Tibial nerve (tissue), 4 donors: ENCODE measurements at places on chromosomes 7 and 10. TPM values are rescaled to one million over a fixed set of nuclear protein-coding genes. Genes with fewer than 3 reads are reported as not detected.

DNA sequence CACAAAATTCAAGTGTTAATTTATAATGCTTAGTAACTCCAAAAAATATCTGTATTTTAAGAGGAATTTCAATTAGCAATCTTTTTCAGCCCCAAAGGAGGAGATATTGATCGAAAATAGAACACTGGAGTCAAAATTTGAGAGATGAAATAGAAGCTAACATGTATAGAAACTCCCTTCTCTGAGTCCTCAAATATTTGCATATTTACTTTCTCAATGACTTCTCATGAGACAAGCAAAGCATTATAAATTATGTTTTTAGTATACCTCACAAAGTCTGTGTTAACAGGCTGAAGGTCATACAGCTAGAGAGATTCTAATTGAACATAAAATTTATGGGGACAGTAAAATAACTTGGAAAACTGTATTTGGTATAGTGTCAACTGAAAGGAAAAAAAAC is 260.5 kb downstream of the GPAM start:
- DNase-seq = no peak
- no peaks in the 10 kb centered on the region for H3K4me1 ChIP-seq
- H3K36me3 ChIP-seq = no peaks in the 10 kb centered on the region
- no peak overlapping the region for H3K4me3 ChIP-seq
- no peak overlapping the region for H3K27ac ChIP-seq

GRCh38 chr7:47535035-47535703 is 46.7 kb downstream of the TNS3 start:
- DNase-seq = no peak
- no peaks in the 10 kb centered on the region for H3K36me3 ChIP-seq
- no peaks in the 10 kb centered on the region for H3K27me3 ChIP-seq

- peaks cover 33% of the 10 kb centered on the region for H3K27me3 ChIP-seq
- no peaks in the 10 kb centered on the region for H3K36me3 ChIP-seq
- DNase-seq = no peak
- H3K27ac ChIP-seq = no peak overlapping the region
These were observed 984 bp upstream of the IKZF1 start for GRCh38 chr7:50303335-50304128.

DNA sequence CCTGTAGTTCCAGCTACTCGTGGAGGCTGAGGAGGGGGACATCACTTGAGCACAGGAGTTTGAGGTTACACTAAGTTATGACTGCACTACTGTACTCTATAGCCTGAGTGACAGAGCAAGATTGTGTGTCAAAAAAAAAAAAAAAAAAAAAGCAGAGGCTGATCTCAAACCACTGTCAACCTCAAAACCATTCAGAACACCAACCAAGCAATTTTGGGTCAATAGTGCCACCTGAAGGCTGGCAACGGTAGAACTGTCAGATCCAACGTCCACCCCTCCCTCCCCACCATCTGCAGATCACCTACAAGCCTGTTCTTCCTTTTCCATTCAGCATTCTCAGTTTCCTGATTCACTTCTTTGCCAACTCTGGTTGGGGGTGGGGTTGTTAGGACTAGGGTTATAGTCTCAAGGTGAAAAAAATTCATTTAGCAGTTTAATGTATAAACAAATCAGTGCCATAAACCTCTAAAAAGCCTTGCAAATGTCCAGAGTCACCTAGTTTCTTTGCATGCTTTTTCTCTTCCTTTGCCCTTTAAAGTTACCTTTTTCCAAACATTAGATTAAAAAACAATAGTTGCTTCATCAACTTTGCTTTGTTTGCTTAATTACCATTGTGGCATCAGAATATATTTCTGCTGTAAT is 2.6 kb downstream of the MRPS33 start:
- no peaks in the 10 kb centered on the region for H3K27me3 ChIP-seq
- DNase-seq = peak; percentile 39
- H3K4me3 ChIP-seq = no peak overlapping the region
- no peaks in the 10 kb centered on the region for H3K36me3 ChIP-seq
- no peaks in the 10 kb centered on the region for H3K4me1 ChIP-seq

DNA sequence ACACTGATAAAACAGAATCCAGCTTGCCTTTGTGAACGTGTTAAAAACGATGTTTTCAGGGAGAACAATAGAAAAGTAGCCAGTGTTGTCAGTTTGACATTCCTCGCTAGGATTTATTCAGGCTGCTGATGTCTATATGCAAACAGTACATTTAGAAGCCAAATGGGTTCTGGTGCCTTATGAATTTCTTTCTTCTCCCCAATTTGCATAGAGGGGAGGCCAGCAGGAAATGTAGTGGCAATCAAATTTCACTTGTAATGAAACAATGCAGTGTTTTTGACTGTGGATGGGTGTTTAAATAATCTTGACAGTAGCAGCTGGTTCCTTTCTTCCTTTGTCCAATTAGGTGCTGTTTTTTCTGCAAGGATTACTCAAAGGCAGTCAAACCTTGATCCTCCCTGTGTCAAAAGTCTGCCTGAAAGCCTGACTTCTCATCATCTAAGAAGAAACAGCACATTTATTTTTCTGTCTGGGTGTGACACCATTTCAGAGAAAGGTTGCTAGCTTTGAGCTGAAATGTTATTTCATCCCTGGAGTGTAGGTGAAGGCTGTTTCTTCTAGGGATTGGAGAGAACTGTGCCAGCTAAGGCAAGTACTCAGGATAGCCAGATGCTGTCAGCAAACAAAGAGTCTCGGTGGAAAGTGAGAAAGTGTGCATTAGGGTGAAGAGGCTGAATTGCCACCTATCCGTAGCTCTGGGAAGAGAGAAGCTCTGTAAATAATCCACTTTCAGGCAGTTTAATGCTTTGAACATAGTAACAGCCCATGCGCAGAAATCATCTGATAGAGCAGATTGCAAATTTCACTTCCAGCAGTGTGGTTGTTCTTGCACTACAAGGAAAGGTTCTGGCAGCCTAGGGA is 36.6 kb upstream of the ZNRF2 start:
- H3K4me1 ChIP-seq = peaks cover 36% of the 10 kb centered on the region
- no peaks in the 10 kb centered on the region for H3K27me3 ChIP-seq
- no peaks in the 10 kb centered on the region for H3K36me3 ChIP-seq
- H3K4me3 ChIP-seq = no peak overlapping the region
- no peak for DNase-seq
- H3K27ac ChIP-seq = no peak overlapping the region

- H3K27me3 ChIP-seq = no peaks in the 10 kb centered on the region
- no peak overlapping the region for H3K4me3 ChIP-seq
- no peak overlapping the region for H3K27ac ChIP-seq
- no peaks in the 10 kb centered on the region for H3K4me1 ChIP-seq
- no peaks in the 10 kb centered on the region for H3K36me3 ChIP-seq
- DNase-seq = no peak
These were observed 53.3 kb downstream of the FHIP2A start for GRCh38 chr10:114874827-114875411.

GRCh38 chr10:69911613-69912528 is 110.2 kb downstream of the COL13A1 start:
- no peak overlapping the region for H3K4me3 ChIP-seq
- no peaks in the 10 kb centered on the region for H3K27me3 ChIP-seq
- peak overlapping the region; percentile 20 for H3K27ac ChIP-seq
- DNase-seq = peak; percentile 8
- no peaks in the 10 kb centered on the region for H3K36me3 ChIP-seq

GRCh38 chr10:43891241-43891640 is 242.6 kb upstream of the ZNF32 start:
- H3K27ac ChIP-seq = no peak overlapping the region
- H3K4me3 ChIP-seq = no peak overlapping the region
- H3K36me3 ChIP-seq = no peaks in the 10 kb centered on the region
- no peaks in the 10 kb centered on the region for H3K4me1 ChIP-seq

DNA sequence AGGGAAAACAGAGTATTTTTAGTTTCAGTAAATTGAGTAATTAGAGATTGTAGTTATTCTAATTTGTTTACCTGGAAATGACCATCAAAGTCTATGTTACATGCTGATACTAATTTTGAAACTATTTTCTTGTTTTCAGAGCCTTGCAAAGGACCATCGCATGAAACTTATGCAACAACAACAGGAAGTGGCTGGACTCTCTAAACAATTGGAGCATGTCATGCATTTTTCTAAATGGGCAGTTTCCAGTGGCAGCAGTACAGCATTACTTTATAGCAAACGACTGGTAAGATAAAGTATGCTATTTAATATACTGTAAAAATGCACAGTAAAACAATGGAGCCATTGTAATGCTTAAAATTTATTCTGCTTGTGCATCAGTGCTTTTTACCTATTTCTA is 78.5 kb downstream of the TRIM24 start:
- H3K4me1 ChIP-seq = no peaks in the 10 kb centered on the region
- no peak overlapping the region for H3K4me3 ChIP-seq
- no peak for DNase-seq
- H3K27me3 ChIP-seq = no peaks in the 10 kb centered on the region

DNA sequence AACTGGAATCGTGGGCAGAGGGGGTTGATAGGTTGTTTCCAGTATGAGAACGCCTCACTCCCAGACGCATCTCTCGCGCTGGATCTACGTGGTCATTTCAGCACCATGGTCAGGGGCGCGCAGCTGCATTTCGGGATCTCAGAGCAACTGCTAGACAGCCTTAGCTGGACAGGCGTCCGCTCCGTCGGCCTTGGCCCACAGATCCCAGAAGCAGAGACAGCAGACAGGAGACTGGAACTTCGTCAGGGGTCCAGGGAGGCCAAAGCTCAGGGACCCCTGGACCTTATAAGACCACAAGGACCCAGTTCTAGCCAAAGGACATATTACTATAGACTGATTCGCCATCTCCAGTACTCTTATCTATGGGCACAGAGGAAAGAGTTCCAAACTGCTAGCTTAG is 5.3 kb downstream of the NEUROG3 start:
- no peaks in the 10 kb centered on the region for H3K36me3 ChIP-seq
- no peak overlapping the region for H3K4me3 ChIP-seq
- H3K27me3 ChIP-seq = peaks cover 63% of the 10 kb centered on the region
- DNase-seq = no peak
- no peak overlapping the region for H3K27ac ChIP-seq

GRCh38 chr7:155980841-155981240 is 168.6 kb upstream of the SHH start:
- no peaks in the 10 kb centered on the region for H3K4me1 ChIP-seq
- H3K27me3 ChIP-seq = no peaks in the 10 kb centered on the region
- H3K27ac ChIP-seq = no peak overlapping the region
- no peak for DNase-seq
- H3K36me3 ChIP-seq = no peaks in the 10 kb centered on the region

DNA sequence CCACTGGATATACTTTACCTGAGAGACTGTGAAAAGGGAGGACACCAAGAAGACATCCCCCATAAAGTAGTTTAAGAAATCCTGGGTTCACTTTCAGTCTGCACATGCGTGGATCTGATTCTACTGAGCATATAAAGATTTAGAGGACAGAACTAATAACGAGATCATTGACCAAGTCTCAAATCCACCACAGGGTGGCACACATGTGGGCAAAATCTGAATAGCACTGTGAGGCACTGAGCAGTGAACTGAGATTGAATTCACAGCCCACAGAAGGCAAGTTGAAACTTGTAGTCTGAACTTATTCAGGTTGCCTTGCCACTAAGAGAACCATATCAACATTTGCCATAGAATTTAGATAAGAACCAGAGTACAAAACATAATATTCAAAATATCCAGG is 818.6 kb downstream of the GRID1 start:
- H3K27me3 ChIP-seq = no peaks in the 10 kb centered on the region
- no peaks in the 10 kb centered on the region for H3K36me3 ChIP-seq
- no peaks in the 10 kb centered on the region for H3K4me1 ChIP-seq
- DNase-seq = peak; percentile 50
- no peak overlapping the region for H3K4me3 ChIP-seq

- H3K36me3 ChIP-seq = no peaks in the 10 kb centered on the region
- H3K27ac ChIP-seq = peak overlapping the region; percentile 60
- H3K4me1 ChIP-seq = peaks cover 70% of the 10 kb centered on the region
- peak; percentile 56 for DNase-seq
- no peaks in the 10 kb centered on the region for H3K27me3 ChIP-seq
These were observed 23.6 kb downstream of the GNA12 start for GRCh38 chr7:2820508-2820934.

DNA sequence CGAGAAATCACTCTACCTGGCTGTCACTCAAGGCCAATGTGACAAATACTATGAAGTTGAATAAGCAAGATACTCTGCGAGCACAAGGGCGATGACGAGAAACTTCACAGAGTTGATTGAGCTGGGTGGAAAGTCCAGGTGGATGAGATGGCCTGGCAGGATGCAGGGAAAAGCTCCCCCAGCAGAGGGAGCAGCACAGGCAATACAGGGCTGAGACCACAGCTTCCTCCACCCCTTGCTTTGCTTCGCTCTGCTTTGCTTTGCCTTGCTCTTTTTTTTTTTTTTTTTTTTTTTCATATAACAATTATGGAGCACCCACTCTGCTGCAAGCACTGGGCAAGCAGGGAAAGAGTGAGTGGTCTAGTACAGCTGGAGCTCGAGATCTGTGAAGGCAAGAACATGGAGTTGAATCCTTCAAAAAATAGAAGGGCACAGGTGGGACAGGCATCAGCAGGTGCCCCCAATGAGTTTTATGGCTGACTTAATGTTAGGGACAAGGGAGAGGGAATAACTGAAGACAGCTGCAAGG is 88.3 kb downstream of the CABCOCO1 start:
- H3K4me3 ChIP-seq = no peak overlapping the region
- no peak overlapping the region for H3K27ac ChIP-seq
- H3K27me3 ChIP-seq = no peaks in the 10 kb centered on the region
- no peaks in the 10 kb centered on the region for H3K36me3 ChIP-seq
- H3K4me1 ChIP-seq = peaks cover 18% of the 10 kb centered on the region

- no peaks in the 10 kb centered on the region for H3K27me3 ChIP-seq
- H3K4me3 ChIP-seq = no peak overlapping the region
- H3K4me1 ChIP-seq = no peaks in the 10 kb centered on the region
- no peak overlapping the region for H3K27ac ChIP-seq
These were observed 102.0 kb upstream of the DKK1 start for GRCh38 chr10:52212062-52212461.

- DNase-seq = no peak
- no peaks in the 10 kb centered on the region for H3K36me3 ChIP-seq
- peaks cover 29% of the 10 kb centered on the region for H3K4me1 ChIP-seq
- H3K27ac ChIP-seq = no peak overlapping the region
These were observed 435.6 kb upstream of the NPVF start for GRCh38 chr7:25663877-25664276.

DNA sequence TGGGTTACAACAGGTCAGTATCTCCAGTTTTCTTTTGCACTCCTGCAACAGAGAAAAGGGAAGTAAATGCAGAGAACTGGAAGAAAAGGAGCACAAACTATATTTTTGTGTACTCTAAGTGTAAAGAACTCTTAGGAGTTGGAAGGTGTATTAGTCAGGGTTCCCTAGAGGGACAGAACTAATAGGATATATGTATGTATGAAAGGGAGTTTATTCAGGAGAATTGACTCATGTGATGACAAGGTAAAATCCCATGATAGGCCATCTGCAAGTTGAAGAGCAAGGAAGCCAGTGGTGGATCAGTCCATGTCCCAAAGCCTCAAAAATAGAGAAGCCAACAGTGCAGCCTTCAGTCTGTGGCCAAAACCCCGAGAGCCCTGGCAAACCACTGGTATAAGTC is 22.6 kb upstream of the RAB18 start:
- no peak overlapping the region for H3K4me3 ChIP-seq
- no peak for DNase-seq
- no peaks in the 10 kb centered on the region for H3K36me3 ChIP-seq
- no peaks in the 10 kb centered on the region for H3K27me3 ChIP-seq
- no peak overlapping the region for H3K27ac ChIP-seq
- no peaks in the 10 kb centered on the region for H3K4me1 ChIP-seq

OR2A42 gene
- not detected for total RNA-seq

CALHM3 gene
- not detected for total RNA-seq

ARF5 gene
- 132 TPM for total RNA-seq

TFR2 gene
- total RNA-seq = not detected

NANOS1 gene
- 7.3 TPM for total RNA-seq

HKDC1 gene
- total RNA-seq = 11.1 TPM

SEM1 gene
- 15.1 TPM for total RNA-seq

UBE3C gene
- 68.7 TPM for total RNA-seq
